ENCODE measurements at places on chromosomes 4 and X. TPM values are rescaled to one million over a fixed set of nuclear protein-coding genes. Genes with fewer than 3 reads are reported as not detected.

- no peak for DNase-seq
Observed at GRCh38 chrX:19791562-19791961, 95.8 kb downstream of the SH3KBP1 start.

DNA sequence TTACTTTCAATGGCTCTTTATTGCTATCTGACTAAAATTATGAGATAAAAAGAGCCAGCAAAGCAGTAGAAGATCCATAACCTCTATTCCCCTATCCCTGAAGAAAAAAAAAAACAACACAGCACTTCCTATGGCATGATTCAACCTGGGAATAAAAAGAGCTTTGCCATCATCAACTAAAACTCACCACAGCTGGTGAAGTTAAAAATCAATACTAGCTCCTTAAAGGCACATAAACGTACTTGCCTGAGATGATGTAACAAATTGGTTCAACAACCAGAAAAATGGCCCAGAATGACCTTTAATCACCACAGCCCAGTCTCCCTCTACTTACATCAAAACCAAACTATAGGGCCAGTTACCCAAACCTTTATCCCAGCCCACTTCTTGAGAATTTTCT is 153.8 kb downstream of the MAML3 start:
- DNase-seq = no peak

DNA sequence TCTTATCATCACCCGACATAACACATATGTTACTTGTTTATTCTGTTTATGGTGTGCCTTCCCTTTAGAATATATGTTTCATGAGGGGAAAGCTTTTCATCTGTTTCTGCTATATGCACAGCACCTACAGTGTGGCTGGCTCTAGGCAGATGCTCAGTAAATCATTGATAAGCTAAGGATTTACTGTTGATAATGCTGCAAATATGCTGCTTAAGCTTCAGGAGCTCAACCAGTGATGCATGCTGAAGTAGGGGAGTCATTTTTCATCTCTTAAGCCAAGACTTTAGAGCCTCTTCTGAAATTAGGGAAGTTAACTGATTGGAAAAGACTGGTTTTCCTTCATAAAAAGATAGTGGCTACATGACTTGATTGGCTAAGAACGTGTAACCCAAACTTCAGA is 16.4 kb downstream of the FAT4 start:
- no peak for DNase-seq

- no peak for DNase-seq
Observed at GRCh38 chr4:111018216-111018615, 395.3 kb upstream of the PITX2 start.

GRCh38 chrX:132063862-132064261 is 40.8 kb downstream of the STK26 start:
- DNase-seq = no peak

GRCh38 chr4:98613453-98614075 is 44.8 kb downstream of the TSPAN5 start:
- DNase-seq = no peak

The SSX4B gene
- total RNA-seq = not detected

Measured in progenitor cell of endocrine pancreas (in vitro differentiated cells).